ENCODE measurements at places on chromosomes 3 and 15.

- no peak for DNase-seq
These were observed 783 bp downstream of the ITIH1 start for GRCh38 chr3:52777959-52778805.

GRCh38 chr15:98330258-98330657, 318.1 kb upstream of the IGF1R start:
- no peak for DNase-seq

- no peak for DNase-seq
These were observed 716.2 kb downstream of the DIPK2A start for GRCh38 chr3:144687862-144688261.

DNA sequence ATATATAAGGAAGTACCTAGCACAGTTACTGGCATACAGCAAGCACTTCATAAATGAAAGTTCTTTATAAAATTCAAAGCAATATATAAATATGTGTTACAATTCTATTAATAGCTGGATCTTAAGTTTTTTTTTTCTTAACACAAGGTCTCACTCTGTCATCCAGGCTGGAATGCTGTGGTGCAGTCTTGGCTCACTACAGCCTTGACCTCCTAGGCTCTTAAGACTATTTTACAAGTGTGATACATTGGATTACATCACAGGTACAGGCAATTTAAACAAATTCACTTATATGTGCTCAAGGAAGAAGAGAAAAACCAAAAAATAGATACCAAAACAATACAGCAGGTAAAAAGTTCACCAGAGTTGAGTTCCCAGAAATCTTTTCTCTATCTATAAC, 60.6 kb downstream of the ZNF280D start:
- DNase-seq: no peak

- no peak for DNase-seq
These were observed 211.6 kb downstream of the GBE1 start for GRCh38 chr3:81549831-81550230.

All from stimulated activated CD4-positive, alpha-beta T cell treated with anti-CD3 and anti-CD28 coated beads, Interleukin-2, amount 100 ng/mL, for 4 hours (primary cell).